ENCODE measurements at places on chromosomes 12 and 14.

GRCh38 chr14:24411443-24412389, 12.9 kb downstream of the NYNRIN start:
- no peak for DNase-seq

- no peak for DNase-seq
Observed at GRCh38 chr12:60997869-60998378, 1262.3 kb upstream of the USP15 start.

DNA sequence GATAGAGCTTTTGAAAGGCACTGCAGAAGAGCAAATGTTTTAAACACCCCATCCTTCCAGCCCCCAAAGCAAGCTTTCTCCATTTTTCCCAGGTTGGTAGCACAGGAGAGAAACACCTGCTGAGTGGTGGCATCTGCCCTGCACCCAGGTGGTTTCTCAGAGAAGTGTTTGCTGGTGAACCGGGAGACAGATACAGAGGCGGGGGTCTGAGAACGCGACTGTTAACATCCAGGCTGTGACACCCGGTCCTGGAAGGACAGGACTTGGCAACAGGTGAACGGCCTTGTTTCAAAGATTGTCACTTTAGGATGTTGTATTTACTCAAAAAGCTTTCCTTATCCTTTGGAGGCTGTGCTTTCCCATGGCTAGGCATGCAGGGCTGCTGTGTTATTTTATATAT, 18.5 kb downstream of the MMAB start:
- no peak for DNase-seq

DNA sequence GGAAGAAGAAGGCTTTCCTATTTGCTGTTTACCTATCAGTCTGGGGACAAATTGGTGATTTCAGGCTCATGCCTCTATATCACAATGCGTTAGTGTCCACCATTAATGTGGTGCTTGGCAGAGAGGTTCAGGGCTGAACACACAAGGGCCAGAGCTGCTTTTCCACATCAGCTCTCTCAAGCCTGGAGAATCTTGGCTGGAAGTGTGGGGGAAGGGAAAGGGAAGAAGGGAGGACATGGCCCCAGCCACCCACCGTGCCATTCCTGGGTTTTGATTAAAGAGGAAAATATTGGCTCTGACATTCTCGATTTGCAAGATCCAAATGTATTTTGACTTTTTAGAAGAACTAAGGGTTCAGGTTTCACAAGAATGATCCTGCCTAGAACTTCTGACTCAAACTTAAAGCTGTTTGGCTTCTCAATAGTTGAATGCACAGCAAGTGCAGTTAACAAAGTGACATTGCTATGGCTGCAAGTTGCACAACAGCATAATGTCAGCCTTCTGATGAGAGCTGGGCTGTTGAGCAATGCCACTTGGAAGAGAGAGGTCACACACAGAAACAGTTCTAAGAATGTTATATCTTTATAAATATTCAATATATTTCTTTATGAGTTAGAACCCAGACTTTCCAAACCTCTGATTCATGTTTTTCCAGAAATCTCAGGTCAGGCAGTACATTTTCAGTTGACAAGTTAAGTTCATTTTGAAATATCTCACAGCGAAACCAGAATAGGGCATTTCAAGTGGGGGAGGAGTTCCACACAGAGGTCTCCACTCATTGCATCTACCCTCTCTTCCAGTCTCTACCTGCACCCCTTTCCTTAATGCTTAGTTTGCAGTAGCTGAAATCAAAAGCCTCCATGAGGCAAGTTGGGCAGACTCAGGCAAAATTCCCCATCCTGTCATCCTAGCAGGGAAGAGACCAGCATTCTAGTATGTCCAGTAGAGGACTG, 25.3 kb downstream of the IGF1 start:
- DNase-seq = no peak

- no peak for DNase-seq
Observed at GRCh38 chr12:75717902-75718301, 206.5 kb upstream of the KRR1 start.

DNA sequence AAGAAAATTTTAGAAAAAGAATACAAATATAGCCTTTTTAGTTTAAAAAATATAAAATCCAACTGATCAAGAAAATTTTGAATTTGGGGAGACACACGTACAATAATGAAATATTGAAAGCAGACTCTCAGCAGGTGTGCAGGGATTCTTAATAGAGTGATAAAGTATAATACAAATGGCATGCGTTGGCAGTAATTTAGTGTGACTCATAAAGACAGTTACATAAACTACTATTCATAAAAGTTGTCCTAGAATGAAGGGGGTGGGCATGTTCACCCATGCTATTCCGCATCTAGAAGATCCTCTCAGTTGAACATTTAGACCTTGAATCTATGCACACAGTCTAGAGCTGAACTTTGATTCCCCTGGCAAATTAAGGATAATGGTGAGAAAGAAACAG, 200.4 kb upstream of the AVPR1A start:
- DNase-seq = no peak

- no peak for DNase-seq
Observed at GRCh38 chr14:99156090-99156425, 115.9 kb downstream of the BCL11B start.

- no peak for DNase-seq
Observed at GRCh38 chr12:78398750-78399149, 465.8 kb upstream of the SYT1 start.

Measured in activated CD4-positive, CD25-positive, alpha-beta regulatory T cell (primary cell).